ENCODE measurements at places on chromosomes 5 and 9.

DNA sequence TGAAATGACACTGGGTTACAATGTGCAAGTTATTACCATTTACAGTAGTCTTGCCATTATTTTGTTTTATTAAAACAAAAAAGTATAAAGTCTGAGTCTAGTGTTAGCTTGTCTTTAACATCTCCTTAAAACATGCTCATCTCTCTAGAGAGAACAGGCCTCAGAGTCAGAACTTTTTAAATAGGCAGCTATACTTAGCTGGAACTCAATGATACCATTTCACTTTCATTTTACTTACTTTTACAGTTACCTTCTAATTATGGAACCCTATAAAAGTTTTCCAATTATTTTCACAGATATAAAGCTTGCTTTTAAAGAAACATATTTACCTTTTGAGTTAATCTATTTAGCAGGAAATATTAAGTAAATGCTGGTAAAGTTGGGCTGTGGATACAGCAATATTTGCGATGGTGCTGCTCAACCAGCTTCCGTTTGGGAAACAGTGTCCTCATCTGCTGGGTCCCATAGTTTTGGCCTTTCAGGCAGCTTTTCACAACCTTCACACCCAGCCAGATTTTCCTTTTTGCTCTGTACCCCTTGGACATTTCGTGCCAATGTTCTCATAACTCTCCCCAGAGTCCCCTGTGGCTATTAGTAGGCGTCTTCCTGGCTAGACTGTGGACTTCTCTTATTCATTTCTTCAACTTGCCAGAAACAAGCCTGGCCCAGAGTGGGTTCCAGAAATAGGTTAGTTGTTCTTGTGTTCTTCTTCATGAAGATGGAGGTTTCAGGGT, 36.3 kb upstream of the UBTD2 start:
- DNase-seq, result no peak

- DNase-seq, result no peak
Measured at GRCh38 chr5:56608217-56608925, 207.0 kb upstream of the MAP3K1 start.

- no peak for DNase-seq
Measured at GRCh38 chr5:10441992-10442435, 335 bp downstream of the ROPN1L start.

- no peak for DNase-seq
Measured at GRCh38 chr5:13331585-13331984, 612.9 kb downstream of the DNAH5 start.

GRCh38 chr5:178386336-178386931, 153.8 kb upstream of the PHYKPL start:
- no peak for DNase-seq

DNA sequence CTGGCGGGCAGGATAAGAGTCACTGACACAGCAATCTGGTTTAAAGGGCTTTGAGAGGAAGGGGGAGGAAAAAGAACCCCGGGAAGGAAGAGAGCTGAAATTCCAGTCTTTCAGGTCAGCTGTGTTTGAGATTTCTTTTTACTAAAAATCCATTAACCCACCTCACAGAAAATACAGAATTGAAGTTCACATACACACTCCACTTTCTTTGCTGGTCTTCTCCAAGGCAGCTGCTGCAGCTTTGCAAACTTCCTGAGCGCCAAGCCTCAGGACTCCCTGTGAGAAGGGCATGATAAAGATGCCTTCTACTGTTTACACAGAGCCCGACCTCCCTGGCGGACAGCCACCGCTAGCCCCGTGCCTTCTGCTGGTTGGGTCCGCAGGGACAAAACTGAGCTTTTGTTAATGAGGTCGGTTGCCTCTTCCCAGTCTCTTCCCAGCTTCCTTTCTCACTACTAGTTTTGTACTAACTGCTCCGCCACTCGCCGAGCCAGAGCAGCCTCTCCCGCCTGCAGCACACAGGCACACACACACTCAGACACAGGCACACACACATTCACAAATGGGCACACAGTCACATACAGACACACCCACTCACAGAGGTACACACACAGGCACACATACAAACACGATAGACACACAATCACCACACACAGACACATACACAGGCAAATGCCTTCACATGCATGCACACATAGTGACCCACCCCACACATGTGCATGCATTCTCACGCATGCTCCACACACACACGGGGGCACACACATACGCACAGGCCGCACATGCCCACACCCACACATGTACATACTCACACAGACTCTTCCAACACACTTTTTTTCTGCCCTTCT, at the start of gene FREM1:
TSS of gene FREM1 (minus strand) at position 468 of the 845 bp plus-strand sequence. CDS start 41,451 bp downstream, outside the sequence.
- no peak for DNase-seq

DNA sequence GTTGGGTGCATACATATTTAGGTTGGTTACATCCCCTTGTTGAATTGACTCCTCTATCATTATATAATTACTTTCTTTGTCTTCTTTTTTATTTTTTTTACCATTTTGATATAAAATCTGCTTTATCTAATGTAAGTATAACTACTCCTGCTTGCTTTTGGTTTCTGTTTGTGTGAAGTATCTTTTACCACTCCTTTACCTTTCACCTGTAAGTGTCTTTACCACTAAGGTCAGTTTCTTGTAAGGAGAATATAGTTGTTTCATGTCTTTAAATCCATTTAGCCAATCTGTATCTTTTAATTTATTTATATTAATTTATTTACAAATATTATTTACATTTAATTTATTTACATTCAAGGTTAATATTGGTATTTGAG, 33.0 kb downstream of the INSL4 start:
- DNase-seq, result no peak

DNA sequence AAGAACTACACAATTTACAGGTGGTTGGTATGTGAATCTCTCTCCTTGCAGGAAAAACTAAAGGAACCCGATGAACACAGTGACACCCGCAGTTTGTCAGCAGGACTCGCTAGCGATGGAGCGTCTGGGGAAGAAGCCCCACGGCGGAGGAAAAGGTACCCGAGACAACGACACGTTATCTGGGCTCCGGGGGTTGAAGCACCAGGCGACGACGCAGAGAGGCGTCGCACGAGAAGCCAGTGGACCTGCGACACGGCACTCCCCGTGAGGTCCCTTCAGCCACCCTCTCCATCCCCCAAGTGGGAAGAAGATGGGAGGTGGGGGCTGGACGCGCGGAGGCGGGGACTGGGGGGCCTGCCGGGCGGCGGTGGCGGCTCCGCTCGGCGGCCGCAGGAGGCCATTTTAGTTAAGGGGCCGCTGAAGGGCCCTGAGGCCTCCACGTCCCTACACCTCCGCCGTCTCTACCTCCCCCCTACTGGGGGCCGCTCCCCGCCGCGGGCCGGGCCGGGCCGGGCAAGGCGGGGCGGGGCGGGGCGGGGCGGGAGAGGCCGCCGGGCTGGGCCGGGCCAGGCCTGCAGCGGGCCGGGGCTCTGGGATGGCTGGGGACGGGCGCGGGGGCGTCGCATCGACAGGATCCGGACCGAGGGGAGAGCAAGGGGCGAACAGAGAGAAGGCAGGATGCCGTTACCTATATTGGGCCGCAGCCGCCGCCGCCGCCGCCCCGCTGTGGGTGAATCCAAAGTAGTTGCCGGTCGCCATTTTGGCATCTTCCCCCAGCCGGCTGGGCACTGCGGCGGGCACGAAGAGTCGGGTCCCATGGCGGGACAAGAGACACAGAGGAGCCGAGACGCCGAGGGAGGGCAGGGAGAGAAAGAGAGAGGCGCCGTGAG, 754 bp downstream of the ZFR start:
- DNase-seq, result no peak

DNA sequence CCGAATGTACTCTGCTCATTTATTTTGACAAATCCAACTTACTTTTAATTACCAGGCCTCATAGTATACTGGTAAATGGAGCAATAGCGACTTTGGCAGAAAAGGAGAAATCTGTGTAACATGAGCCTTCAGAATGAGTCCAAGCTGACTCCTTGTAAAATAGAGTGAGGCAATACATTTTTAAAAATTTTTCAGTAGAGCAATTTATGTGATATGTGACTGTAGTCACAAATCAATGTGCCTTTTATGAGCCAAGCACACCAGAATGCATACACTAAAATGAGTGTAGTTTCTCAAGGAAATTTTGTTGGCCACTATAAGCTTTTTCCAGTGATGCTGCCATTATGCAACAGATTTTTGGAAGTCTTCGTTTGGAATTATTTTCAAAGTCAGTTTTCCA, 73.8 kb downstream of the SNCAIP start:
- DNase-seq, result no peak

- no peak for DNase-seq
Measured at GRCh38 chr9:126617003-126617822, 3.5 kb downstream of the LMX1B start.

DNA sequence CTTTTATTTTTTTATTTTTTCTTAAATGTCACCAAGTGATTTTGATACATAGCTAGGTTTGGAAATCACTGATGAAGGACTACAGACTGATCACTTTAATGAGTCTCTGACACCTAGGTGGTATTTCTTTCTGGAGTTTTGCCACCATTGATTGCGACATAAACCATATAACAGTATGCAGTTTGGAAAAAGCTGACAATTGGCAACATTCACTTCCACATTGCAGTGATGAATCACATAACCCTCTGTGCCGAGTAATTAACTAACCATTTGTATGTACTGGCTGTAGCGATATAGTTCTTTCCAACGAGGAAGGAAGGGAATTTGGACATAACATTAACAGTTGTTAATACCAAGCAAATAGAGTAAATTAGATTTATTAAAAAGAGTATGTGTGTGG, 222.9 kb upstream of the EFNA5 start:
- DNase-seq, result no peak

DNA sequence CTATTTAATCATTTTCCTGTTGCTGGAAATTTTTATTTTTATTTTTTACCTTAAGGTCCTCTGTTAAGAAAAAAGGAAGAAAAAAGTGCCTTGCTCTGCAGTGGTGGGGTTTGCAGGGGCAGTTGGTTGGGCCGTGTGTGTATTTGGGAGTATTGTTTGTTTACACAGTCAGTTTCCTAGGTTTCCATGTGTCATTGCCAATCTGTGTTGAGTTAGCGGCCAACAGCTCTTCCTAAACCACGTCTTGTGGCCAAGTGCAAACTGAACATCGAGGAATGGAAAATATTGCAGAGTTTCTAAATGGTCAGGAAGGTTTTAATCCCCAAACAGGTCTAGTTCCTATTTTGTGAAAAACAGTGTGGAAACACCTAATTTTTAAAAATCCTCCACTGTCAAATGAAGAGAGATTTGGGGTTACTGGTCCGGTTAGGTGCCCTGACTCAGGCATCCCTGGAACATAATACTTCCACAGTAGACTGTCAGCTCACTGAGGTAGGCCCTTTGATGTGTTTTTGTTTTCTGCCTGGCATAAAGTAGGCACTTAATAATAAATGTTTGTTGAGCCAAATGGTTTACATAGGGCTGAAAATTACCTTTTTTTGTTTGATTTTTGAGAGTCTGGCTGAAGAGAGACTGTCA, 37.0 kb downstream of the MAMDC2 start:
- DNase-seq, result no peak

GRCh38 chr5:67221487-67222242, 25.1 kb upstream of the CD180 start:
- DNase-seq, result no peak

DNA sequence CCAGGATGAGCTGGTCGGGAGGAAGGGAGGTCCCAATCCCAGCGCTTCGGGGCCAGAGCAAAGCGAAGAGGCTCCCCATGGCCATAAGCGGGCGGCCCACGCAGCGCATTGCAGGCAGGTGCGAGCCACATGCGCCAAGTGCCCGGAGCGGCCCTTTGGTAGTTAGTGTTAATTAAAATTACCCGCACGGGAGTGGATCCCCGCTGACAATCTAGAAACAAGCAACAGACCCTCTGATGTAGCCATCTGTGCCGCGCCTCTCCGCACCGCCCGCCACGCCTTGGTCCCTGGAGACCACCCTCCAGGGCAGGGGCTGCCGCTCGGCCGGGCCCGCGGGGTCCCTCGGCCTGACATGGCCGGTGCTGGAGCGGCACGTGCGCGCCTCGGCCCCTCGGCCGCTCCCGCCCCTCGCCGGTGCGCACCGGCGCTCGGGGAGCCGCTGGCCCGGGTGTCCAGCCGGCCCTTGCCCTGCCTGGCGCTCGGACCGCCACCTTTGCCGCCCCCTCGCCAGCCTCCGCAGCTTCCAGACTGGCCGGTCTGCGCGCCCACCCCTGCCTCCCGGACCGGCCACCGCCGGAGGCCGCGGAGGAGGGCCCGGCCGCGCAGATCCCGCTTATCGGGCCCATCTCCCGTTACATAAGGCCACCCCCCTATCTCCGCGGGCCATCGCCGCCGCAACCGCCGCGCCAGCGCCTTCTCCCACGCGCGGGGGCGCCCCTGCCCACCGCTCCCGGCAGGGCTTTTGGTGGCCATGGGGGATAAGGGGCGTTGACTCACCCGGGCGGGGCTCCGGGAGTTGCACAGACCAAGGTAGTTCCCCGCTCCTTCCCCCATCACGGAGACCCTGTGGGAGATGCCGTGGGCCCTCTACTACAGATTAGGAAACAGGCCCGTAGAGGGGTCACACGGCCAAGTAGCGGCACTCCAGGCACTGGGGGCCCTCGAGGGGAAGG, 1.9 kb upstream of the IL13 start:
- DNase-seq, result no peak

DNA sequence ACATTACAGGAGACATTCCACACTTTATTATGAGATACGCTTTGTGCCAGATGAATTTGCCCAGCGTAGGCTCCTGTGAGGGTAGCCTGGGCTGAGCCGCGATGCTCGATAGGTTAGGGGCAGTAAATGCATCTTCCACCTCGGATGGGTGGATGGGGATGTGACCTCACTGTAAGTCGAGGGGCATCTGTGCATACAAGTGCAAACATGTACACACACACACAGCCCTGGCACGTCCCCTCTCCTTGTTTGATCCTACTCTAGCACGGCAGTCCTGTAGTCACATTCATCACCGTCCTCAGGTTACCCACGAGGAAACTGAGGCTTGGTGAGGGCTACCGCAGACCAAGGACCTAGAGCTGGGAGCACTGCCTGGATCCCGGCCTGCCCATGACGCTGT, 166.8 kb downstream of the COL23A1 start:
- DNase-seq, result no peak

- DNase-seq, result no peak
Measured at GRCh38 chr9:34380034-34380510, 3.4 kb upstream of the MYORG start.

GRCh38 chr5:2338686-2339085, 412.8 kb downstream of the IRX2 start:
- DNase-seq, result no peak

DNA sequence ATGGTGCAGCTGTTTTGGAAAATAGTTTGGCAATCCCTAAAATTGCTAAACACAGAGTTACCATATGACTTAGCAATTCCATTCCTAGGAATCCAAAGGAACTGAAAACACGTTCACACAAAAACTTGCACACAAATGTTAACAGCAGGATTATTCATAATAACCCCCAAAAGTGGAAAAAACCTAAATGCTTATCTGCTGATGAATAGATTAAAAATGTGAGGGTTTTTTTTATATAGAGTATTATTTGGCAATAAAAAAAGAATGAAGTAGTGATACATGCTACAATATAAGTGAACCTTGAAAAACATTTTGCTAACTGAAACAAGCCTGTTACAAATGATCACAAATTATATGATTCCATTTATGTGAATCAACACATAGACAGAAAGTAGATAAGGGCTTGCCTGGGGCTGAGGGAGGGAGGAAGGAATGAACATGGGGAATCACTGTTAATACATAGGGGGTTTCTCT, 45.1 kb upstream of the TRIO start:
- DNase-seq, result no peak

- peak; percentile 51 for DNase-seq
Measured at GRCh38 chr5:8842971-8843551, 702.8 kb downstream of the SEMA5A start.
